Naive thymus-derived CD4-positive, alpha-beta T cell (primary cell): ENCODE measurements at places on chromosomes 16 and 17. TPM values are rescaled to one million over a fixed set of nuclear protein-coding genes. Genes with fewer than 3 reads are reported as not detected.

DNA sequence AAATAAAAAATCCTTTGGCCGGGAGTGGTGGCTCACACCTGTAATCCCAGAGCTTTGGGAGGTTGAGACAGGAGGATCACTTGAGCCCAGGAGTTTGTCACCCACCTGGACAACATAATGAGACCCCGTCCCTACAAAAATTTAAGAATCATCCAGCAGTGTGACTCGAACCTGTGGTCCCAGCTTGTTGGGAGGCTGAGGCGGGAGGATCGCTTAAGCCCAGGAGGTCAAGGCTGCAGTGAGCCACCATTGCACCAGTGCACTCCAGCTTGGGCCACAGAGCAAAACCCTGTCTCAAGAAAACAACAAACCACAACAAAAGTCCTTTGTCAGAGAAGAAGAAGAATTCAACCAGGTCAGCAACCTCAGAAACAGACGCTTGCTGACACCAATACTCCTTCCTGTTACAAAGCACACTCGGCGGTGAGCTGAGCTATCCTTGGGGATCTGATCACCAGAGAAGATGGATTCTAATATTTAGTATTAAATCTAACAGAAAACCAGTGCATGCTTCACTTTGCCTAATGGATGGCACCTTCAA, 12.9 kb upstream of the PVALEF start:
- no peak for DNase-seq

SMIM22 gene
- total RNA-seq = not detected

DNA sequence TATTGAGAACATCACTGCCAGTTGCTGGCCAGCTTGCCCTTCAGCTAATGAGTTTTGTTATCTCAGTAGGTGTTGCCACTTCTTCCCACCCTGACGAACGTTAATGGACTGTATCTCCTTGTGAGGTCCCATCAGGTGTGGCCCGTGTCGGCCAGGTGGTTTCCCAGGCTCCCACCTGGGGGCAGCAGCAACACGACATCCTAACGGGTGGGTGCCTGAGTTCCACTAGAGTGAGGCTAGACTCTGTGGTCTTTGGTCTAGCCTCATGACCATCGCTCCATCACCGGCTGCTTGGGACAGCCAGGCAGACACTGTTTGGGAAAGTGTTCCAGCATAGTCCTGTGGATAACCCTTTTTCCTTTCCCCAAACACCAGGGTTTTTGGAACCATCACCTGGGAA, 45.6 kb upstream of the LCMT1 start:
- no peak for DNase-seq

- DNase-seq = peak; percentile 10
These were observed at the start of gene CRYM for GRCh38 chr16:21277927-21278706. TSS of gene CRYM (minus strand) at chr16:21278290. CDS start at chr16:21278251, 39 bp downstream.

- no peak for DNase-seq
These were observed 25.5 kb upstream of the MYO15B start for GRCh38 chr17:75561927-75562603.

CRYBA1 gene
- total RNA-seq = not detected

CTRB2 gene
- total RNA-seq = not detected in 2 replicates

TBC1D3I gene
- total RNA-seq = 0.16 TPM

DNA sequence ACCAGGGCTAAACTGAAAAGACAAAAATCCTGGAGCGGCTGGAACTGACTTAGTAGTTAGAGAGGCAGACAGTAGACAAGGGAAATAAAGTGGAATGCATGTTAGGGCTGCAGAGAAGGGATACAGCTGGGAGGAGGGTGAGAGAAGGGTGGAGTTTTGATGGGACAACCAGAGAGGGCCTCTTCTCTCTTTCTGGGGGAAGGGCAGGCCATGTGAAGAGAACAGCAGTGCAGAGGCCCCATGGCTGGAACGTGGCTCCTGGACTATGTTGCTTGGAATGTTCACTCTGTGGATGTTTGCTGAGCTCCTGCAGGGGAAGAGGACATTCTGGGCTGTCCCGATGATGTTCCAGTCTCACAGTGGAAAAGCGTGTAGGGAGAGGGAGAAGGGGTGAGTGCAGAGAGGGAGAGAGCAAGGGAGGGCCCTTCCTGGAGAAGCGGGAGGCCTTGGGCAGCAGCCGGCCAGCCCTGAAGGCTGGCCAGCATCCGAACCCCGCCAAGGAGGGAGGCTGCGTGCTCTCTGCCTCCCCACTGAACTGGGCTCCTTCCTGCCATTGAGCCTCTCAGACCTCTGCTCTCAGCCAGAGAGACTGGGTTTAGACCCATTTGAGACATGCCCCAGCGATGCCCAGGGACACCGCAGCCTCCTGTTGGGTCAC, 33.1 kb upstream of the GSE1 start:
- DNase-seq = no peak

DNA sequence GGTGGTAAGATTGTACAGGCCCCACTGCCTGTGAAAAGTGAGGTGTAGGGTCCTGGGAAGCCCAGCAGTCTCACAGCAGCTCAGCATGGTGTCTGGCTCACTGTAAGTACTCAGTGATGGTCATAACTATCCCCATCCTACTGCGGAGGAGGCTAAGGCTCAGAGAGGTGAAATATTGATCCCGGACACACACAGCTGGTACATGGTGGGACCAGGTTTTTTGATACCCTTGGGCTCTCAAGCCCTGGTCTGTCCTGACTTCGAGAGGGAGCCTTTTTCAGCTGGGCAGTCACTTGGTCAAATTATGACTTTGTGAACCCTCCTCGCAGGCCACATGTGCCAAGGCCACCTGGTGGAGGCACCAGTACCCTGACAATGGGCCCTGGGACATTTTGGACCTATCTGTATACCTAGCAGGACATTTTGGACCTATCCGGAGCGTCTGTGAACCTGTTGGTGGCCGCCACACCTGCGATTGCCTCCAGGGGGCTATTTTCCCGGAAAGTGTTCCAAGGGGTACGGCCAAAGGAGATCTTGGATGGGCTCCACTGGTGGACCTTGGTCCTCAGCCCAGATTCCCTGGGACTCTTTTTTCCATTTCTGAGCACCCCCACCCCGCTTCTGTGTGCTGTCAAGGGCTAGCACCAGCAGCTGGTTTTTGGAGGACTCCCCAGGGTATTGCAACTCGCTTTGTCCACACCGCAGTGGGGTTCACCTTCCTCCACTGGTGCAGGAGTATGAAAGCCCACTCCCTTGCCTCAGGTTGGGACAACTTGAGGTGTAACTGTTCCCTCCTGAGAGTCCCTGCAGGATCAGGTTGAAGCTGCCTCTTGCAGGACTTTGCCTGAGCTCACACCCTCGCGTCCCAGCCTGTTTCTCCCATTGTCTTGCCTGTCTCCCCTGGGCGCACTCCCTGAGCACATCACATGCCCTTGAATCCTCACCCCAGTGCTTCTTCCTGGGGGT, 83.6 kb upstream of the NKD1 start:
- DNase-seq = no peak

- no peak for DNase-seq
These were observed 1.6 kb downstream of the SIRT7 start for GRCh38 chr17:81916234-81917001.

GRCh38 chr16:2858245-2859025, 465 bp upstream of the PRSS22 start:
- no peak for DNase-seq

ALOX12B gene
- 1.0 TPM for total RNA-seq

SPEM2 gene
- not detected for total RNA-seq

EDC4 gene
- total RNA-seq = 166 TPM
